A549 treated with CORT108297 at 1 μM for 4 hours (cell line): ENCODE measurements at places on chromosomes 7 and 10. TPM values are rescaled to one million over a fixed set of nuclear protein-coding genes. Genes with fewer than 3 reads are reported as not detected.

The TAS2R41 gene
- total RNA-seq: not detected in 5 replicates

The NPY4R gene
- total RNA-seq: 28.7 to 50.0 TPM (median 40.4 TPM) in 5 replicates

The NYAP1 gene
- total RNA-seq: 1.5 to 2.4 TPM (median 2.3 TPM) in 5 replicates

The PLXNA4 gene
- total RNA-seq: 0.97 to 1.9 TPM (median 1.4 TPM) in 5 replicates

The SLC29A4 gene
- 9.9 to 16.3 TPM (median 14.1 TPM) in 5 replicates for total RNA-seq

The CCNJ gene
- total RNA-seq: 5.7 to 7.7 TPM (median 6.7 TPM) in 5 replicates

The ATRNL1 gene
- total RNA-seq: 0.14 to 0.30 TPM (median 0.22 TPM) in 5 replicates

The C10orf53 gene
- not detected in 5 replicates for total RNA-seq

The CNPY1 gene
- total RNA-seq: not detected in 5 replicates

The FBXO24 gene
- total RNA-seq: 0.15 to 0.23 TPM (median 0.21 TPM) in 5 replicates

The FFAR4 gene
- total RNA-seq: 0.14 to 0.25 TPM (median 0.22 TPM) in 5 replicates

The PLPP4 gene
- 0.05 to 0.08 TPM in 2 of 5 replicates, not detected in the others for total RNA-seq

The PDSS1 gene
- 14.9 to 17.5 TPM (median 15.6 TPM) in 5 replicates for total RNA-seq

The EBF3 gene
- 0.14 to 0.30 TPM (median 0.15 TPM) in 5 replicates for total RNA-seq

The CDH23 gene
- 1.8 to 2.8 TPM (median 2.5 TPM) in 5 replicates for total RNA-seq
